Fibroblast of pulmonary artery (primary cell): ENCODE measurements at places on chromosomes 2 and 18.

GRCh38 chr2:27929916-27930486, 39.5 kb downstream of the BABAM2 start:
- no peak for DNase-seq

GRCh38 chr2:86225581-86225980, 26.3 kb downstream of the MRPL35 start:
- peak; percentile 22 for DNase-seq

GRCh38 chr2:200435379-200435778, 74.5 kb downstream of the KCTD18 start:
- peak; percentile 29 for DNase-seq

GRCh38 chr2:132909427-132909826, 239.4 kb upstream of the LYPD1 start:
- DNase-seq: peak; percentile 30

GRCh38 chr2:18545384-18545783, 15.1 kb downstream of the RDH14 start:
- peak; percentile 33 for DNase-seq

GRCh38 chr18:22408059-22408458, 9.7 kb downstream of the CTAGE1 start:
- no peak for DNase-seq

- DNase-seq: peak; percentile 14
Observed at GRCh38 chr2:219701847-219702634, 74.6 kb downstream of the SLC4A3 start.

DNA sequence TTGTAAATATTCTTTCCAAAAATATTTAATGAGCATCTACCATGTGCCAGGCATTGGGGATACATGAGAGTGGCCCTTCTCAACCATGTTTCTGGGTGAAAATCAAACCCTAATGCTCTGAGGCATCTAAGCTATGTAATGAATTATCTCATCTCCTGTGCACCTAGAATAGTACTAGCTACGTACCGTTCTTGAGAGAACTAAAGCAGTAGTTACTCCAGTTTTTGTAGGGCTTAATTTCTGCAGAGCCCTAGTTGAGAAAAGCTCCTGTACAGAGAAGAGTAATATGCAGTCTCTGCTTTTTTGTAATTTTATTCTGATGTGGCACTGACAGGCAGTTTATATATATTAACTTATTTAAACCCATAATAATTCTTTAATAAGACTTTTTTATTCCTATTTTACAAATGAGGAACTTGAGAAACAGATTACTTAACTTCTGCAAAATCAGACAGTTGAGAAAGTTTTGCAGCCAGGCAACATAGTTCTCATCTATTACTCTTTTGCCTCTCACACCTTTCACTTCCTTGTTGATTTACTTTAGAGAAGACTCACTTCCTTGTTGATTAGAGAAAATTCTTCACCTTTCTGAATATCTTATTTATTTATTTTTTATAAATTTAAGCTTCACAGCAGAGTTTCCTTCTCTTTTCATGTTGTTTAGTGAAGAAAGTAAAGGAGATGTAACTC, 3.1 kb downstream of the SPOPL start:
- DNase-seq: no peak

GRCh38 chr2:109453371-109453995, 160.3 kb downstream of the SEPTIN10 start:
- no peak for DNase-seq

- peak; percentile 29 for DNase-seq
Observed at GRCh38 chr2:138708682-138709241, 71.4 kb downstream of the NXPH2 start.

DNA sequence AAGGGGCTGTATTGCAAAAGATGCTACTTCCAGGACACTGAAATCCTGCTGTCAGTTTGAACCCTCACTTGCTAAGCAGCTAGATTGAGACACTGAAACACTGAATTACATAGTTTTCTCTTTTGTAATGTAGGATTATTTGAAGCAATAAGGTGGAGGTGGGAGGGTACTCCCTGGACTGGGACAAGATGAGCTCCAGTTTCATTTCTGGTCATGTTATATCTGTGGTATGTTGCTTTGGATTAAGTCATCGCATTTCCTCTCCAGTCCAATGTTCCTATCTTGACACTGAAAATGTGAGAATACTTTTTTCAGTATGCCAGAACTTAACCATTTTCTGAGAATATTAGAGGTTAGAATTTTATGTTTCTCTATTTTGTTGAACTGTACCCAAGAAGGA, 426.2 kb upstream of the MEX3C start:
- peak; percentile 48 for DNase-seq

DNA sequence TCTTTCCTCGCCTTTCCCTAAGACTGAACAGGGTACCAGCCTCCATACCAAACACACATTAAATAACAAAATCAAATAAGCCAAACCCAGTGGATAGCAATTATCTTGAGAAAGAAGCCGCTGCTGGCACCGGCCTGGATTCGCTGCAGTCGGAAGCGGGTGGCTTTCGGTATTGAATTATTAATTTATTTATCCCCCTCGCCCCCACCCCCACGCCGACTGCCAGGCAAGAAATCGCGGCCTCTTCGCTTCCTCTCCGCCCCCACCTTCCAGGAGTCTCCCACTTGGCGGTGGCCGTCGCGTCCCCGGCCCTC, 370 bp upstream of the ZNF804A start:
- no peak for DNase-seq

- no peak for DNase-seq
Observed at GRCh38 chr2:151472966-151473365, 63.3 kb downstream of the RIF1 start.

DNA sequence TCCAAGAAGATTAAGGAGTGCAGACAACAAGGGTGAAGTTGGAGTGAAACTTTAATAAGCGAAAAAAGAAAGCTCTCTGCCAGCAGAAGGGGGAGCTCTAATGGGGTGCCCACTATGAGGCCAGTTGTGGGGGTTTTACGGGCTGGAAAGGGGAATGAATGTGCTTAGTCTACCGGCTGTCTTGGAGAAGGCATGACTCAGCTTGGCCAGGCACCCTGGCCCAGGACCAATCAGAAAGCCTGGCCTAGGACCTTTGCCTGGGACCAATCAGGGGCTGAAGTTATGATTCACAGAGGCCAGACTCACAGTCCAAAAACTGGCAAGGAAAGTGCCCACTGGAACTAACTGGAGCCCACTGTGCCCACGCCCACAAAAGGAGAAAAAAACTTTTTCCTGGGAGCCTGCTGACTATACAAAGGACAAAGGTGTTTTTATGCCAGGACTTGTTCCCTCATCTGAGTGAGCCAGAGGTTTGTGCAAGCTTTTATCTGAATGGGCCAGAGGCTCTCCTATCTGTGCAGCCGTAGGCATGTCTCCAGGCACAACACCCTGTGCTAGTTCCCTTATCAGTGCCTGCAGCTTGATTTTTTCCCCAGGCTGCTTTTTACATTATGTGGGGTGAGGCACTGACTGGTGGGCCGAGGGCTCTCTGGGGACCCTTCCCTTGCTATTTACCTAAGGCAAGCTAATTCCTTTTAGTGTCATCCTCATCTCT, 18.6 kb downstream of the CMPK2 start:
- no peak for DNase-seq

DNA sequence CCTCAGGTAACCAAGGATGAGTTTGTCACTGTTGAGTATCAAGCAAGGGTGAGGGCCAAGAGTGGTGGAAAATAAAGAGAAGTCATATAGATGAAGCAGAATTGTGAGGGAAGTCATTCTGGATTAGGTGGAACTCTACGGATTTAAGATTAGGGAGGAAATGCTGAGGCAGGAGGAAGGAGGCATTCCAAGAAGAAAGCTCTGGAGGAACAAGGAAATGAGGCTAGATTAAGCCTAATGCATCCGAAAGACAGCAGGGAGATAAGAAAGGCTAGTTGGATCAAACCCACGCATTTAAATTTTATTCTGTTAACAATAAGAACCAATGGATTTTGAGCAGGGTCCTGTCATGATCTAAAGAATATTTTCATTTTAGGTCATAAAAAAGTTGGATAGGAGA, 681.2 kb downstream of the EPHA4 start:
- no peak for DNase-seq

DNA sequence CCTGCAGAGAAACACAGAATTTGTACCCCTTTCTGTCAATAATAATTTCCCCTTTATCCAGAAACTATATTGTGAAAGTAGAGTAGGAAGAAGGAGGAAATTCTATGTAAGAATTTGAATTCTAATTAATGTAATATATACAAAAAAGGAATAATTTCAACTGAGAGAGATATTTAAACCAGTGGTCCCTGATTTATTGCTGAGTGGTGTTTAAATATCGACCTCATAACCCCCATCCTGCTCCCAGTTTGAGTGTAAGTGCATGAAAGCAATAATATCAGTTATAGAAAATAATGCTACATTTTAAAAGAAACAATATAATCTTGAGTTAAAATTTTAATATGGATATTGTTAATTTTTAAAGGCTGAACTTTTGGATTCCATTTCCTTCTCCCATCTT, 286.2 kb upstream of the REG3G start:
- DNase-seq: no peak

DNA sequence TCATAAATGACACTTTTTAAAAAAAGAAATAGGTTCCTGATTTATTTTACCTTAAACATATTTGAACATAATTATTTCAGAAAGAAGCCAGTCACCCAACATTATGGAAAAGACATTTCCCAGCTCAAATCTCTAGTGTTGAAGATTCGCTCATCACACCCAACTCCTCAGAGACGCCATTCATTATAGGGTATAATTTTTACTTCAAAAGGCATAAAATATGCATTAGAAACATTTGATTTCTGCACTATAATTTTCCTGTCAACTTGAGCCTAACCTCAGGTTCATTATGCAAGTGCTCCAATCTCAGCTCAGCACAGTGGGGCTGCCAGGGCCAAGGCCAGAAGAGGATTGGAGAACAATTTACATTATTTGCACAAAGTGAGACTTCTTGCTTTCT, 58.8 kb upstream of the TTN start:
- DNase-seq: no peak
